ENCODE measurements at places on chromosomes 1 and 21.

DNA sequence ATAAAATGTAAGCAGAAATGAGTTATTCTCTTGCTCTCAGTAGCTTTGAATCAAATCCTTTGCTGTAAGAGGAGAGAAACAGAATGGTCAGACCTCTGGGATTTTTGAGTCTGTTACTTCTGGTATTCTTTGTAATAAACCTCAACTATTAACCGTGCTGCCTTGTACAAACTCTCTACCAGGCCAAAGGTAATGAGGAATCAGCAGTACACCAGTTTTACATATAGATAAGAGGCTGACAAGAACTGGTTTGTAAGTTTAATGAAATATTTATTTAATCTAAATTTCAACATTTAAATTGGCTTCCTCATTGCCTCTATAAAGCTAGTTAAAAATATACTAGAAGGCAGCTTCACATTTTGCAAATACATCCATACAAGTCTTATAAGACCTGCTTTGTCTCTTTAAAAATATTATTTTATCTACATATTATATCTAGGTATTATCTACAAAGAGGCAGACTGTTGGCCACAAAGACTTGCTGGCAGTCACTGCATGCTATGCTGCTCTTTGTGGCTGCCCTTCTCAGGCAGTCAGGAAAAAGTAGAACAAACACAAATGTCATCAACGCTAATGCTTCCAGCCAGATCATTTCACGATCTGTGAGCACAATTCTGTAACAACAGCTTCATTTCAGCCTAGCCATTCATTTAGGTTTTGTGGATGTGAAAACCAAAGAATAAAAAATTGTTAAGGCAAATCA, 173.0 kb downstream of the GABPA start:
- no peak for DNase-seq

- DNase-seq = peak; percentile 54
Measured at GRCh38 chr21:44199448-44199847, 41.3 kb downstream of the ICOSLG start.

DNA sequence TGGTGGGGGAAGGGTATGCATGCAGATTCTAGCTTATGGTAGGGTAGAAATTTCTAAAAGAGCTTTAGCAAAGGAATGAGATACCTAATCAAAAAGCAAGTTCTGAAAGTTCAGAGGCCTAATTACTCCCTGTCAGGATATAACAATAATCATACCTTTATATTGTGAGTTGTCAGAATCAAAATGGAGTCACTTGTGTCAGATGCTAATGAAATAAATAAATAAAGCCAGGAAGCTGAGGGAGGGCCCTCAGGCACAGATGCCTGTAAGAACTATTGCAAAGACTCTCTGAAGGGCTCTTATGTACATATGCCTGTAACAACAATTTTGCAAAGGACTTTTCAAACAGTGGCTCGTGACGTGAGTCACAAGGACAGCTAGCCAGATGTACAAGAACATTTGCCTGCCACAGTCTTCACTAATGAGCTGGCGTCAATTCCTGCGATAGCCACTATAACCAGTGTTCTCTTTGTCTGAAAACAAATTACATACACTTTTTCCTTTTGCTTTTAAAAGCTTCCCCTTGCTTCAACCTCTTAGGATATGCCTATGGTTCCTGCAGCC, 27.4 kb upstream of the DNASE2B start:
- no peak for DNase-seq

- no peak for DNase-seq
Measured at GRCh38 chr1:56133522-56134472, 445.6 kb downstream of the PLPP3 start.

- DNase-seq = peak; percentile 65
Measured at GRCh38 chr1:28290851-28291250, 31.5 kb downstream of the SESN2 start.

- DNase-seq = no peak
Measured at GRCh38 chr1:72010094-72010431, 272.3 kb downstream of the NEGR1 start.

GRCh38 chr1:44012941-44013609, 18.2 kb downstream of the SLC6A9 start:
- no peak for DNase-seq

- DNase-seq = no peak
Measured at GRCh38 chr1:29179641-29180184, 2.0 kb downstream of the SRSF4 start.

- DNase-seq = no peak
Measured at GRCh38 chr21:36627242-36627641, 71.7 kb upstream of the SIM2 start.

DNA sequence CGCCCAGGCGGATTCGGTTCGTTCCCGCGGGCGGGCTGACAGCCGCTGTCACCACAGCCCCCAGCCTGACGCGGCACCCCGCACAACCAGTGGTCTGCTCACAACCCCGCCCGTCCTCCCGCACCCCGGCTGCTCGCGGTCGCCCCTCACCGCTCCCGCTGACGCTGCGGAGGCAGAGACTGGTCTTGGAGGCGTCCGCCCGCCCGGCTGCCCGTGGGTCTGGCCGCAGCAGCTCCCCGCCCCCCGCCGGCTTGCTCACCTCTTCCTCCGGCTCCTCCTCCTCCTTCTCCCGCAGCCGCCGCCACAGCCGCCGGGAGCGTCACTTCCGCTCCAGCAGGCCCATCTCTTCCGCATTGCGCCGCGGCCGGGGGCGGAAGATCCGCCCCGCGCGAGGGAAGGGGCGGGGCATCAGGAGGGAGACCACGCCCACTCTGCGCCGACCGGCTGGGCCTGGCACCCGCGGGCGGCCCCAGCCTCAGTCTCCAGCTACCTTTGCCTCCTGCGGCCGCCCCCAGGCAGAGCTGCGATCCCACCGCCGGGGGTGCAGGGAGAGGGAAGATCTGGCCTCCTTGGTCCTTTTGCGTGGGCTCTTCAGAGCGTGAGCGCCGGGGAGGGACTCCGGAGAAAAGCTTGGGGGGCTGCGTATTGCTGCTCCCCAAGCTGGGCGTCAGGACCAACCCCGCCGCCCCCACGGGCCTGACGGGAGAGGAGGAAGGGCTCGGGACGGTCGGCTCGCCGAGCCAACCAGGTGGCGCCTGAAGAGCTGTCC, at the start of gene SYNJ1:
SYNJ1 (minus strand) TSS at position 327 of the 769 bp plus-strand sequence. CDS start 1,118 bp downstream, outside the sequence.
- no peak for DNase-seq

GRCh38 chr1:245829826-245830225, 675.0 kb downstream of the KIF26B start:
- no peak for DNase-seq

DNA sequence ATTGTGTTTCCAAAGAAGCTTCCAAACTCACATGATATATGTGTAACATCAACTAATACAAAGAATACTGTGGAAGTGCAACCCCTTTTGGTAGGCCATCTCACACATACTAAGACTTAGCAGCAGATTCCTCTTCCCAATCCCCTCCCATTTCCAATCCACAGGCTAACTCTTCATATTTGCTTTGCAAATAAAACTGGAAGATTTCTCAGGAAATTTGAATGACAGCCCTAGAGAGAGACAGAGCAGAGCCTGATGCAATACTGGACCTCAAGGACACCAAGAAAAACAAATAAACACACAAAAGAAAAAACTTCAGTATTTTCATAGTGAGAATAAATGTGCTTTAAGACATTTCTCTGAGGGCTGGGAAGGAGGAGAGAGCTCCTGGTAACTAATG, 190.2 kb upstream of the BRINP3 start:
- no peak for DNase-seq
